ENCODE measurements at places on chromosomes 12 and 14. TPM values are rescaled to one million over a fixed set of nuclear protein-coding genes. Genes with fewer than 3 reads are reported as not detected.

GRCh38 chr12:82414044-82414443, 55.7 kb downstream of the METTL25 start:
- no peak for DNase-seq

DNA sequence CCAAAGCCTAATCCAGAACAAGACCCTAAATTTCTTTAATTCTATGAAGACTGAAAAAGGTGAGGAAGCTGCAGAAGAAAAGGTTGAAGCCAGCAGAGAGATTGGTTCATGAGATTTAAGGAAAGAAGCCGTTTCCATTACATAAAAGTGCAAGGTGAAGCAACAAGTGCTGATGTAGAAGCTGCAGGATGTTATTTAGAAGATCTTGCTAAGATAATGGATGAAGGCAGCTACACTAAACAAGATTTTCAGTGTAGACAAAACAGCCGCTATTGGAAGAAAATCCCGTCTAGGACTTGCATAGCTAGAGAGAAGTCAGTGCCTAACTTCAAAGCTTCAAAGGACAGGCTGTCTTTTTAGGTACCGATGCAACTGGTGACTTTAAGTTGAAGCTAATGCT, 65.4 kb upstream of the AMIGO2 start:
- no peak for DNase-seq

- DNase-seq: no peak
Measured at GRCh38 chr12:118463677-118464076, 87.3 kb downstream of the SUDS3 start.

DNA sequence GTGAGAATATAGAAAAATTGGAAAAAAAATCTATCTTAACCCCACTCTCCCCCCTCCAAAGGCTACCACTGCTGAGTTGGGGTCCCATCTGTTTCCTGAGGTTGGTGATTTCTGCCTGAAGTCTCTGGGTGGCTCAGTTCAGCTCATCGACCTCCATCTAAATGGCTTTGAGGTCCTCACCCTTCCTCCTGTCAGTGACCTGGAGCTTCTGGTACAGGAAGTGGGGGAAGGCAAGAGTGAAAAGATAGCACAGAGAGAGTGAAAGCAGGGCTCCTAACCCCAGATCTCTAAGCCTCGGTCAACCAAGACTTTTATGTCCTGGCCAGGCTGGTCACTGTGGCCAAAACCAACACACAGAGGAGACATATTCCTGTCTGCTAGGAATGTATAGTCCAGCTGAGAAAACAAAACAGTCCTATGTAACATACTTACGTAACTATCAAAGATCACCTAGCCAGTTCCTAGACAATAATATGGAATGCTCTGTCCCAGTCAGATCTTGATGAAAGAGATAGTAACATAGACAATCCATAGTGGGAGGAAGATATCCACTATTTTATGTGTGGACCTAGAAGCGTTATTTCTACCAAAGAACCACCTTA, 12.3 kb upstream of the KRT73 start:
- peak; percentile 7 for DNase-seq

- peak; percentile 87 for DNase-seq
Measured at GRCh38 chr12:93127582-93128331, 198.7 kb upstream of the EEA1 start.

DNA sequence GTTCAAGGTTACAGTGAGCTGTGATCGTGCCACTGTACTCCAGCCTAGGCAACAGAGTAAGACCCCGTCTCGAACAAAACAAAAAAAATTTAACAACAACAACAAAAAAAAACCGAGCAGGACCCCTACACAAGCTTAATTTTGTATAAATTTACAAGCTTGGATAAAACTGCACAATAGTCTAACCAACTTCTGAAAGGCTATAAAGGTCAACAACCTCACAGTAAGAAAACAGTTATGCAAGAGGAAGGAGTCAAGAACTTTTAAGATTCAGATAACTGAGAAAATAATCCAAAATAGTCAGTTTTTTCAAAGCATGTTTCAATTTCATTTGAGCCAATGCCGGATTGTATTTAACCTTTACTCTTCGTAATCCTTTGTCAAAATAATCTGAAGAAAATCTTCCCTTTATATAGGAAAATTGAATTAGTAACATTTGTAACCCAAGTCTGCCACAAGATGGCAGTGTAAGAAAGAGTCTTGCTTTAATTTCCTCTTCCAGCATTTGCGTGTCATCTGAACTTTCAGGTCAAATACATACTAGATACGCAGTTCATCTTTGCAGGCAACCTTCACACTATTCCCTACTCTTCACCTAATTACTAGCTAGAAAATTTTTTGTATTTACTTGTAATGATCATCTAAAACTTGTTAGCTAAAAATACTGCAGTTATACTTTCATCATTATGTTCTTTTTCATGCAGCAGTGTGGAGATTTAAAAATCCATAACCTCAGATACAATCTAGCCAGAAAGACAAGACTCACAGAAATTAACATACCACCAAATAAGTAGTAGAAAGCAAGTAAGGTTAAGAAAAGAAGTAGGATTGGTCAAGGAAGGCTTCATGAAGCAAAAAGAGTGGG, 5.8 kb downstream of the CCNB1IP1 start:
- no peak for DNase-seq

GRCh38 chr14:94139421-94139820, 10.0 kb upstream of the IFI27L2 start:
- no peak for DNase-seq

DNA sequence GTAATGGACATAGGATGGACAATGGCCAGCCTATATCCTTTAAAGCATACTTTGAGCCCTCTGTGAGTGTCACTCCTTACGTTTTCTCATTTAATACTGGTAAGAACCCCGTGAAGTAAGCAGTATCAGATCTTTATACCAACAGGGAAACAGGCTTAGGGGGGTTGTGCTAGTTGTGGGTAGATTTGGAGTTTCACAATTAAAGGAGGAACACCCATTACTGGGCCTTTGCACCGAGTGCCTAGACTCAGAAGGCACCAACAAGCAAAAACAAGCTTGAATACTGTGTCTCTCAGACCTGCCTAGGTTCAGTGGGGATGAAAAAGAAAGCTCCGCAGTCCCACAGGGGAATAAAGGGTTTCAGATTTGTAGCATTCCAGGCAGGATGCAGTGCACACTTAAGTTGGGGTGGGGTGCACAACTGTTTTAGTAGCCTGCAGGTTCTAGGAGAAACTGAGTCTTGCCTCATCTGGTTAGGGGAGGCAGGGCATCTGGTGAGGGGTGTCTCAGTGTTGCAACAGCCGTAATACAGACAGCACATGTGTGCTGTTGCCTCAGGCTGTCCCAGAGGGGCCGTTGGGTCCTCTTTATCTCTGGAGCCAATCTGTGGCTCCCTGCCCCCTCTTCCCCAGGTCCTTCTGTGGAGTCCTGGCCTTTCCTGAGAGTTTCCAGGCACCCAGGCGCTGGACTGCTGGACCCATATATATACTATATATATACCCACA, 51.2 kb downstream of the IRAK3 start:
- no peak for DNase-seq

- no peak for DNase-seq
Measured at GRCh38 chr14:97705107-97705506, 907.9 kb downstream of the VRK1 start.

- DNase-seq: no peak
Measured at GRCh38 chr12:46357438-46358324, 14.9 kb downstream of the SLC38A2 start.

- DNase-seq: no peak
Measured at GRCh38 chr12:67394550-67394949, 125.4 kb downstream of the CAND1 start.

GRCh38 chr12:51171884-51172514, 936 bp downstream of the TFCP2 start:
- DNase-seq: peak; percentile 48

- no peak for DNase-seq
Measured at GRCh38 chr12:85329913-85330312, 49.9 kb downstream of the ALX1 start.

DNA sequence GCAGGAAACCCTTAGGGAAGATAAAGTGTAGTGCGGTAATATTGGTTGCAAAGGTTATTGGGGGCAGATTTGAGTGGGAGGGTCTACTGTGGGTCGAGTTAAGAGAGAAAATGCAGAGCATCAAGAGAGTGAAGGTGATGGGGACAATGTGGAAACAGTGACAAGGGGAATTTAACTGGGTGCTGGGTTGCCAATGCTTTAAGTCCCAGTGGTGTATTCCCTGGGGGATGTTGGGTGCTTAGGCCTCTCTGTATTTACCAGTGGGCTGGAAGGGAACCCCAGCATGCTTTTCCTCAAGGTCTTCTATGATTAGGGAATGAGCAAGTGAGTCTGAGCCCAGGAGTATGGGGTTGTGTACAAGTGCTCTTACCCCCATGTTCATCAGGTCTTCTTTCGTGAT, 10.6 kb downstream of the BCAT1 start:
- no peak for DNase-seq

- DNase-seq: no peak
Measured at GRCh38 chr14:23694949-23695663, 58.9 kb downstream of the DHRS2 start.

DNA sequence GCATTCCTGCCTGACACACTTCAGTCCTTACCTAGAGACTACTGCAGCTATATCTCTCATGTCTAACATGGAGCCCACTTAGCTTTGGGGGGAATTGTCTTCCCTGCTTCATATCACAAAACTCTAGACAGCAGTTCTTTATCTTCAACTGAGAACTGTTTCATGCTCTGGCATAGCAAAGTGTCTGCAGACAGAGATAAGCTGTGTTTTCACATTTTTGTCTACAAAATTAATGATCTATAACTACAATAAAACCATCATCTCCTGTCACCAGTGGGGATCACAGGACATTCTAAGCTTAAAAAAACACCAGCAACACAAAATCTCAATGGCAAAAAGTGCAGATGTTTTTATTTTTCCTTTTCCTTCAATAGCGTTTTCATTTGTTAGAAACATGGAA, 137.1 kb upstream of the VRK1 start:
- DNase-seq: no peak

DNA sequence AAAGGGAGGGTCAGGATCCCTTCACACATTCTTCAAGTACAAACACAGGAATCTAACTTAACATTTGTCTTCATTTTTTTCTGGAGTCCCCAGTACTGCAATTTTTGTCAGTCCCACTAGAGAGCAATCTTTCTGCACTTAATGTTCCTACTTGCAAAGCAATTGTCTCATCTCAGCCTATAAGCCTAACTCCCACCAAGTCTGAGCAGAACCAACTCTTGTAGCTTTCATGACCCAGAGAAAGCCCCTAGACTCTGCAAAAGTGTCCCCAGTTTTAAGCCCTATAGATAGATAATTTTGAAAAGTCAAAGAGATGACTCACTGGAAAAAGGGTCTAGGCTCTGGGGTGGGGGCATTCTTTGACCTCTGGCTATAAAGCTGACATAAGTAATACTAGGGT, 1.8 kb upstream of the ZBTB39 start:
- DNase-seq: no peak

DNA sequence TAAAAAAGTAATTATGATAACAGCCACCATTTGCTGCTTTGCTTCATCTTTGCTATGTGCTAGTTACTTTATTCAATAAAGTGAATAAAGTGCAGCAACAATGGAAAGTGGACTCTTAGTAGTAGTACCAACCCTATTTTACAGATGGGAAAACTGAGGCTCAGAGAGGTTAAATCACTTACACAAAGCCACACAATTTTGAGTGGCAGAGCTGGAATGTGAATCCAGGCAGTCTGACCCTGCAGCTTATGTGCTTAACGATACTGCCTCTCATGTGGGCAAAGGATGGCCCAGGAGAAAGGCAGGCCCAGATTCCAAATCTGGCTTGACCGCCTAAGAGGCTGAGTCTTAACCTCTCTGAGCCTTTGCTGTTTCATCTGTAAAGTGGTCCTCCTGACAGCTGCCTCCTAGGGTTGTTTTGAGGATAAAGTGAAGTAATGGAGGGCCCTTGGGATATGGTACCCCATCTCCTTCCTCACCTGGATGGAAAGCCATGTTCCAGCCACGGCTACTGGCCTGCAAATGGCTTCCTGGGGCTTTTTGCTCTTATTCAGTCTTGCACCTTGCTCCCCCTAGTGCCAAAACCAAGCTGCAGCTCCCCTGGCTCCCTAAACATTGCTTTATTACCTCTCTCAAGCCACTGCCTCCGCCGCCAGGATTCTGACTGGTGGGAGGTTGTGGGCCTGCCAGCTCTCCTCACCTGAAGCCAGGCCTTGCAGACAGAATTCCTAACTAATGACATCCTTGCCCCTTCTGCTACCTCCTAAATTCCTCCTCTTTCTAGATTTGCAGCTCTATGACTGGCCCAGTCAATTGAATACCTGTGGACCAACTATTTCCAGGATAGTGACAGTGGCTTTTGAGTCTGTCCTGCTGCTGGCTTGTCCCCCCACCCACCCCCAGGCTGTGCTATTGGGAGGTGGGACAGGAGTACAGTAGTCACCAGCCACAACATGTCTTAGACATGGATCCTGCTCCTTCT, 283.3 kb upstream of the PWP1 start:
- DNase-seq: peak; percentile 62

GRCh38 chr14:72605096-72605920, 288.6 kb downstream of the DPF3 start:
- DNase-seq: peak; percentile 33

DNA sequence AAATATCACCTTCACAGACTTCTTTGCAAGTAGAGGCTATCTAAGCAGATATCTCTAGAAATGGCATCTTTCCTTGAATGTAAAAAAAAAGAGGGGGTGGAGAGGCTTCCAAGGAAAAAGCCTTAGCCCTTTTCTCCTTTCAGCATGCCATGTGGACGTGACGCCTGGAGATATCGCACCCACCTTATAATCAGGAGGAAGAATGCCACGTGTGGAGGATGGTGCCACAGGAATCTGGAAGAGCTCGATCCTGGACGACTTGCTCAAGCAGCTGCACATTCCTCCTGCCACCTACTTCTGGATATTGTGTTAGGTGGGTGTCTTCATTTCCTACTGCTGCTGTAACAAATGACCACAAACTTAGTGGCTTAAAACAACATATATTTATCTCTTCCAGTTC, 203.6 kb downstream of the NUAK1 start:
- DNase-seq: no peak

- no peak for DNase-seq
Measured at GRCh38 chr12:52370926-52371608, 3.8 kb upstream of the KRT85 start.

GRCh38 chr14:92993302-92993701, 70.4 kb downstream of the CHGA start:
- DNase-seq: peak; percentile 87

- DNase-seq: no peak
Measured at GRCh38 chr14:31275731-31276130, 68.1 kb upstream of the HECTD1 start.

Gene C1R
- 1,748 TPM for total RNA-seq

Gene PROX2
- total RNA-seq: not detected

Gene NFKBIA
- 116 TPM for total RNA-seq

Gene KRT83
- not detected for total RNA-seq

Gene SLC7A8
- 6.7 TPM for total RNA-seq

Gene TBX3
- 37.2 TPM for total RNA-seq

Gene AVPR1A
- total RNA-seq: 14.6 TPM

Gene FGF23
- total RNA-seq: 0.25 TPM

Gene ARMH4
- 0.96 TPM for total RNA-seq

Measured in left lobe of liver (tissue), 2 donors.